ENCODE measurements at places on chromosomes 2 and 18.

DNA sequence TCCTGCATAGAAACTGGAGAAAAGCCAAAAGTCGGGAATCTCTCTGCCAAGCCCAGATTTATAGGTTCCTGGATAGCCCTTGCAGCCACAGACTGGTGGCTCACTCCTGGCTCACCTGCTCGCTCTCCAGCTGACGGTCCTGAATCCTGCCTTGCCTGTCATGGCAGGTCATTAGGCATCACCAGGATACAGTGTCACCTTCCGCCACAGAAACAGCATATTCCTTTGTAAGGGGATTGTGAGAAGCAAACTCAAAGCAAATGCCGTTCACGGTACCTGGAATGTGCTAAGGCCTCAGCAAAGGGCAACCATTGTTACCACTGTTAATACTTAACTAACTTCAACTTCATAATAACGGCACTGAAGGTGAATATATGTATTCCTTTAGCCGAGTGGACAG is 57.1 kb upstream of the GPR45 start:
- no peak for DNase-seq

- no peak for DNase-seq
Observed at GRCh38 chr2:45046786-45047185, 37.5 kb upstream of the SIX2 start.

GRCh38 chr2:237574894-237575868 is 8.8 kb downstream of the PRLH start:
- no peak for DNase-seq

- no peak for DNase-seq
Observed at GRCh38 chr2:120431386-120432292, 85.7 kb downstream of the INHBB start.

DNA sequence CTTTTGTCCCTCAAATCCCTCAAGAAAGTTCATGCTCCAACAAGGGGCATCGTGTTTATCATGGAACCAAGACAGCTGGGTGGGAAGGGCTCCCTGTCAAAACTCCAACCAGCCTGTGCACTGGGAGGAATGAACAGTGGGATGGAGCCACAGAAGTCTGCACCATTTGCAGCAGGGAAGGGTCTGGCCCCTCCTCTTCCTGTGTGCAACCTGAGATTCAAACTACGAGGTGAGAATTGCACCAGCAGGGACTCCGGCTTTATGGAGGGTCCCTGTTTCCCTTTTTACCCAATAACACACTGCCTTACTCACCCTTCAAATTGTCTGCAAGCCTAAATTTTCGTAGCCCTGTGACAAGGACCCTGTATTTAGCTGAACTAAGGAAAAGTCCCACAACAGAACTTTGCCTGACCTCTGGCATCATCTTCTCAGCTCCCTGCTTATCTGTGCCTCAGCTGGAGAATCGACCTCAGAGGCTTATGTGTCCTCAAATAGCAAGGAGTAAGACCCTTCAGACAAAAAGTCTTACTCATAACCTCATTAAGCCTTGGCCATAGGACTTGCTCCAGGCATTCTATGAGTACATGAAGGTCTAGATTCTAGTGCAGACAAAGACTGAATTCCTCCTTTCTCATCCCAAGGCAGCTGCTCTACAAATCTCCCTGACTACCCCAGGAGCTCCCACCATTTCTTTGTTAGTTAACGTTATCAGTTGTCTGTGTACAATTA is 178.3 kb upstream of the SERPINE2 start:
- no peak for DNase-seq

GRCh38 chr18:25166113-25166512 is 185.9 kb downstream of the ZNF521 start:
- no peak for DNase-seq

GRCh38 chr2:168662651-168663208 is 139.7 kb upstream of the NOSTRIN start:
- no peak for DNase-seq

DNA sequence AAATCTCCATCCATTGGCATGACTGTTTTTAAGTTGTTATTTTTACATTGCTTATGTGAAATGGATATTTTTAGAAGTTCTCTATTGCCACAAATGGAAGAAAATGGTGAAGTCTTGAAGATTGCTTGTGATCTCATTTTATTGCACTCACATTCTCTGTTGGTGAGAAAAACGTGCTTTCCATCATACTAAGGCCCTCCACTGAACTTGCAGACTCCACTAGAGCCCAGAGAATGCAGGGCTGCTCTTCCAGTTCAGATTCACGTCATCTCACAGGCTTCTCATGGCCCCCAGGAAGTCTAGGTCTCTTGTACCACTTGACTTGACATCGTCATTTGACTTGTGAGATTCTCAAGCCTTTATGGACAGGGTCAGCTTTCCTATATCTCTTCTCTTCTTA is 254.8 kb upstream of the COPS8 start:
- no peak for DNase-seq

DNA sequence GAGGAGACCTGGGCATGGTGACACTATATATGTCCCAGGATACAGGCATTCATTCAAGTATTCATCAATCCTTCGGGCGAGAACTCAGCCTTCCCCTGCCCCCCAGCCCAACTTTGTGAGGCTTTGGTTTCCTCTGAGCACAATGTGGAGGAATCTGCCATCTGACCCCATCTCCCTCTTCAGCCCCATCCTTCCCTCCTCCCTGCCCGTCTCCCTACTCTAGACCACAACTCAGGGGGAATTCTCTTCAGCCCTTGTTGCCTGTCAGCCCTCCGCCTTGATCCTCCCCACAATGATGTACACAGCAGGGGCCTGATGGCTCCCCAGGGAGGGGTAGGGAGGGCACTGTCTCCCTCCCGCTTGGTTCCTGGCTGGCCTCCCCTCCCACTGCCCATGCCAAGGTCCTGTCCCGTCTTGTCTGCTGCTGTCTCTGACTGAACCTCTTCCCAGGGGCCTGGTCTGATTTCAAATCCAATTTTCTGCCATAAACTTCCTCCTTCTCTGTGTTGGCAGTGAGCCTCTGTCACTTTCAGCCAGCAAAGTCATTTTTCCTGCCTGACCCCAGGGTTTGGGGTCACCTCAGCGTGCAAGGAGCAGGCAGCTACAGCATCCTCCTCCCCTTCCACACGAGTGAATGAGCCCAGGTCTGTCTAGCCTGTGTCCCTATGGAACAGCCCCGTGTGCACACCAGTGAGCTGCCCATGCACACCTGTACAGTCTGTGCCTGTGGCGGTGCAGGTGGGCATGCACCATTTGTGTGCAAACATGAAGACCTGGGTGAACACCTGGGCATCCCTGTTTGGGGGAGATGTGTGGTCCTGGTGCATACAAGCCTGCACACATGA is 197.3 kb downstream of the CELF4 start:
- DNase-seq, result no peak

- no peak for DNase-seq
Observed at GRCh38 chr2:201881741-201882140, 75.4 kb downstream of the CDK15 start.

- no peak for DNase-seq
Observed at GRCh38 chr2:182761903-182762302, 45.8 kb downstream of the DNAJC10 start.

DNA sequence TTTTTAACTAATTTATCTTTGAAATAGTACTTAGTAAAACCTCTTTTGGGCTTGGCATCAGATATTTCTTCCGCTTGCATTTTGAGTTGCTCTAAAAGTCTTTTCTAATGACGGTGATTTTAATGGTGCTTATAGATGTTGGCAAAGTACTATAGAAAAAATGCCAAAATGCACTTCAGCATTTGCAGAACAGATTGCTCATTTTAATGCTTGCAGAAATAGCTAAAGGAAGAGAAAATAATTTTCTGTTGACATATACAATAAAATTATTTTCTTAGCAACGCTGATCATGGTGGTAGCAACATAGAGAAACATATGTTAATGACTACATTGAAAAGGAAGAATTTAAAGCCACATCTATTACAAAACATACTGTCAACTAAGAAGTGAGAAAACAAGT is 170.7 kb downstream of the STK39 start:
- no peak for DNase-seq

GRCh38 chr2:211407076-211407475 is 850.7 kb downstream of the CPS1 start:
- DNase-seq, result no peak

DNA sequence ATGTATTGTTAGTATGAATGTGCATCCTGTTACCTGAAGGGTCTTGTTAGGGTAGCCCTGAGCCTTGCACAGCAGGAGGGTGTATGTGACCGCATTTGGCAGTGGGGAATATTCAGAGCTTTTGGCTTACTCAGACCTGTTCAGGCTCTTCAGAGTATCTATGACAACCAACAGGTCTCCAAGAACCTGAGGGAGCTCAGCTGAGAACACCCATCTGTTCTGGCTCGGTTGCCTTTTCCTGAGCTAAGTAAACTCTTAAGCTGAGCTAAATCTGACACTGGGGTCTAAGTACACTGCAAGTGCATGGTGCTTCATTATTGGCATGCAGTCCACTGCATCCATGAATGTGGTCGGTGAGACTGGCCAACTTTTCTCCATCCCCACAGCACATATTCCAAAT is 92.4 kb upstream of the CHST9 start:
- DNase-seq, result no peak

- no peak for DNase-seq
Observed at GRCh38 chr2:9617749-9618148, 13.0 kb downstream of the YWHAQ start.

DNA sequence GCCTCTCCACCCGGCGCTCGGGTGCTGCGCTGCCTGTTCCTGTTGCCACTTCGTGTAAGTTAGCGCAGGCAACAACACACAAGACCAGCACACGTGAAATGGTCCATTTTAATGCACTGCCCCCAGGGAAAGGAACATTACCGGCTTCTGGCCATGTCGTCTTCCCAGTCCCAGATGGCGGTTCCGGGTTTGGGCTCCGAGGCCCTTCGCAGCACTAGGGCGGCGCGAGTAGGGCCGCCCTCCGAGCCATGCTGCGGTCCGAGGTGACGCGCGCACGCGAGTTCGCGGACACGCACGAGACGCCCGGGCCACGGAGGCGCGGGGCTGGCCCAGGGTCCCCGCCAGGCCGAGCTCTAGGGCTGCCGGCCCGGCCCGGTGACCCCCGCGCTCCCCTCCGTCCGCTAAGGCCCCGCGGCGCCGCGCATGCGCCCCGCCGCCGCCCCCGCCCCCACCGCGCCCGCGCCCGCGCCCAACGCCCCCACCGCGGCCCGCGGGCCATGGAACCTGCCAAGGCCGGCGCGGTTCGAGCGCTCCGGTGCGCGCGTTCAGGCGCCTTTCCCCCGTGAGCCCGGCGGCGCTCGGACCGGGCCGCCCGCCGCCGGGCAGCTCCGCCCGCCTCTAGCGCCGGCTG is 367 bp upstream of the ZNF236 start:
- DNase-seq, result peak; percentile 50

DNA sequence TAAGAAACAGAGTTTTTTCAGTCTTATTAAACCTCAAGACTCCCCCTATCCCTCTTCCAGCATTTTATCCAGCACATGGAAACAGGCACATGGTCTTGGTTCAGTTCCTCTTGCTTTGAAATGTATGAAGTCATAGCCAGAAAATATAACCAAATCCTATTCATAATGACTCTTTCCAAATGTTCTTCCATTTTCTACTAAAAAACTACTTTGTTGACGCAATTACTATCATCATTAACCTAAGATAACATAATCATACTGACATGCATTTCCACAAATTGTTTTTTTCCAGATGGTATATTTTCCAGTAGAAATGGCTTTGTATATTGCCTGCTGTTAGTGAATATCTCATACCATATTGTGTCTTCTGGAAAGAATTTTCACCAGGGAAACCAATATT is 261.3 kb downstream of the PID1 start:
- no peak for DNase-seq

DNA sequence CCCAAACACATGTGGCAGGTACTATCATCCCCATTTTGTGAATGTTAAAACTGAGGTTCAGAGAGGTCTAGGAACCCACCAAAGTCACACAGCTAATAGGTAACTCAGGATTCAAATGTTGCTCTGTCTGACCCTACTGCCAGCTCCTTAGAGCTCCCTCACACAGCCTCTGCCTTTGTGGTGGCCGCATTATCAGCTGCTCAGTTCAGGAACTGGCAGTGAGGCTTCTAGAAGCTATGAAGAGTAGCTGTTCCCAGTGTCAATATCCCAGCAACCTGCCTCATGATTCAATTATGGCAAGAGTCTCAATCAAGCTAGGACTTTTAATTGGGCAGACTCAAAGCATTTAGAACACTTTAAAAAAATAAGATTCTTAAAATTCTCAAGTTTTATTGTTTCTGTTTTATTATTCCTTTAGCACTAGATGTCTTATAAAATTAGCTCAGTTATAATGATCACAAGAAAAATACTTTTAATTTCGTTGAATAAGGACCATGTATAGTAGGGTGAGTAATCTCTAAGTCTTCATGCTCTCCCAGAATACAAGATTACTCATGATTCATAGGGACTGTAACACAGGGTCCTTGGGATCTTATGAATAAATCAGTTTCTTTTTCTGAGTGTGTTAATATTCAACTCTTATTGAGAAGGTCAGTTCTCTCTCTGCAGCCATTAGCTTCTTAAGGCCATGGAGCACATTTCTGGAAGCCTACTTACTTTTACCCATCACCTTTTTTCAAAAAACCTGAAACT is 342.7 kb downstream of the RND3 start:
- no peak for DNase-seq

DNA sequence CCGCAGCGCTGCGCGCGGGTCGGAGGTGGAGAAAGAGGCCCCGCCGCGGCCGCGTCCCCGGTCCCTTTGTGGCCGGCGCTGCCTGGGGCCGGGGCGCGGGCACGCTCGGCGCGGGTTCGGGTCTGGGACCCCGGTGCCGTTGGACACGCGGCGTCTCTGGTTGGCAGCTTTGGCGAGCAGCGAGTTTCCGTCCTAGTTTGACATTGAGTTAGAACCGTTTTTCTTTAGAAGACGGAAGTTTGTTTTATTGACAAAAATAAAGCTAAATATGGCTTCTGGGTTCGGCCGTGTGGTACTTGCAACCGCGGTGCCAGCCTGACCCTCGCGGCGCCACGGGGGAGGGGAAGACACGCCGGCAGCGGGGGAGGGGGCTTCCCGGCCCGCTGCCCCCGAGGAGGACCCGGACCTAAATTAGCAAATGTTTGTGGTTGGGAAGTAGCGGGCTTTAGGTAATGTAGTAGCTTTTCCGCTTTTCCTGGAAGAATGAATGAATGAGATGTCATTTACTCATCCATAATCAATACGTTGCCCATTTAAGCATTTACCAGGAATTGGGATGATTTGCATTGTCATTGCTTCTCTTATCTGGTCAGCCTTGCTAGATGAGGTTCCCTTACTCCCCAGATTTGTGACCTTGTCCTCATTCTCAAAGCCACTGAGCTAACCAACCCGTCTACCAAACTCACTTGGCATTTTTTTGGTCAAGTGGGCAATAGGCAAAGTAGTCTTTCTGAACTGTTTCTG is 530 bp downstream of the GALNT1 start:
- no peak for DNase-seq

DNA sequence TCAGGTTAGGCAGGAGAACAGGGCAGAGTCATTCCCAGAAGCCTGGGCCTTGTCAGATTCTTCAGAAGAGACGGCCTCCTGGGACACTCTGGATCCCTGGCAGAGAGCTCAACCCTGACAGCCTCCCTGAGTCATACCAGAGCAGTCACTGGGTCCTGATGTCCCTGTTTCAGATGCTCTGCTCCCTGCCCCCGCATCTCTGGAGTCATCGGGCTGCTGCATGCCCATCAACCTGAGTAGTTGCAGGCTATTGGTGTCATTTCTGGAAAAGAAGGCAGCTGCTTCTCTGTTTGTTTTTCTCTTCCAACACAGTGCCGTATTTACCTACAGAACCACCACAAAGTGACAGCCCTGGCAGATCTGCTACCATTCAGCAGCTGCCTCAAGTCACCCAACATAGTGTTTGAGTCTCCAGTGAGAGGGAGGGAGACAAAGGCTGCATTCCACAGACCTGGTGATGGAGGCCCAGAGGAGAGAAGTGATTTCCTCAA is 145.1 kb downstream of the B3GNT2 start:
- DNase-seq, result no peak
